ENCODE measurements at places on chromosomes 11 and 22. TPM values are rescaled to one million over a fixed set of nuclear protein-coding genes. Genes with fewer than 3 reads are reported as not detected.

The DPAGT1 gene
- 66.9 TPM for total RNA-seq

The OR5A1 gene
- not detected for total RNA-seq

The KDM4E gene
- not detected for total RNA-seq

The MMP8 gene
- total RNA-seq, result not detected

The OR4A16 gene
- total RNA-seq, result not detected

The MS4A12 gene
- not detected for total RNA-seq

- H3K36me3 ChIP-seq, result no peaks in the 10 kb centered on the region
- DNase-seq, result peak; percentile 5
- no peaks in the 10 kb centered on the region for H3K27me3 ChIP-seq
- H3K4me1 ChIP-seq, result no peaks in the 10 kb centered on the region
These were observed 33.0 kb upstream of the TH start for GRCh38 chr11:2204361-2205213.

DNA sequence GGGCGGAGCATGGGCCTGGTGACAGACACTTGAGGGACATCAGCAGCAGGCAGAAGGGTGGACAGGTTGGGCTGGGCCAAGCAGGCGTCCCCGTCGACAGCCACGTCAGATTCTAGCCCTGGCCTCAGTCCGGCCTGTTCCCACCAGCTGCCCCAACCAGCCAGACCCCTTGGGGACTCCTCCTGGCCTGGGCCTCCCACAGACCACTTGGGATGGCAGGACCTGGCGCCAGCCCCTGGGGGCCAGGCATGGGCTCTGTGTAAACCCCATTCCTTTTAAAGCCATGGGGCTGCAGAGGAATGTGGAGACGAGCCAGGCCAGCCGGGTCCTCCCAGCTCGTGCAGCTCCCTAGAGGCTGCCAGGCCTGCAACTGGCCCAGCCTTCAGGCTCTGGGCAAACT, 4.7 kb upstream of the SUSD2 start:
- DNase-seq, result no peak
- H3K4me3 ChIP-seq, result no peak overlapping the region
- peaks cover 9% of the 10 kb centered on the region for H3K36me3 ChIP-seq
- H3K4me1 ChIP-seq, result no peaks in the 10 kb centered on the region

DNA sequence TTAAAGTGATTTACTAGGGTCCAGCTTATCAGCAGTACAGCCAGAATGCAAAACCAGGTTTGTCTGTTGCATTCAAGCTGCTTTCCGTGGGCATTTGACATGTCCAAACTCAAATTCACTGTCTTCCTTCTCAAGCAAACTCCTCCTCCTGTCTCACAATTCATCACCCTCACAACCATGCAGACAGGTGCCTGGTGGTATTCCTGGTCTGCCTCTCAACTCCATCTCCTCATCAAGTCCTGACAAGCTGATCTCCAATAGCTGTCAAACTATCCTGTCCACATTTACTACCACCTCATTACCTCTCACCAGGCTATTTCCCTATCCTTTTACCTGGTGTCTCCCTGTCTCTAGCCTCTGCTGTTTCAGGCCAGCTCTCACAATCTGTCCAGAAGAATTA, 49.1 kb upstream of the LYVE1 start:
- H3K27me3 ChIP-seq, result peaks cover 5% of the 10 kb centered on the region
- H3K36me3 ChIP-seq, result no peaks in the 10 kb centered on the region
- no peaks in the 10 kb centered on the region for H3K4me1 ChIP-seq
- no peak overlapping the region for H3K27ac ChIP-seq

DNA sequence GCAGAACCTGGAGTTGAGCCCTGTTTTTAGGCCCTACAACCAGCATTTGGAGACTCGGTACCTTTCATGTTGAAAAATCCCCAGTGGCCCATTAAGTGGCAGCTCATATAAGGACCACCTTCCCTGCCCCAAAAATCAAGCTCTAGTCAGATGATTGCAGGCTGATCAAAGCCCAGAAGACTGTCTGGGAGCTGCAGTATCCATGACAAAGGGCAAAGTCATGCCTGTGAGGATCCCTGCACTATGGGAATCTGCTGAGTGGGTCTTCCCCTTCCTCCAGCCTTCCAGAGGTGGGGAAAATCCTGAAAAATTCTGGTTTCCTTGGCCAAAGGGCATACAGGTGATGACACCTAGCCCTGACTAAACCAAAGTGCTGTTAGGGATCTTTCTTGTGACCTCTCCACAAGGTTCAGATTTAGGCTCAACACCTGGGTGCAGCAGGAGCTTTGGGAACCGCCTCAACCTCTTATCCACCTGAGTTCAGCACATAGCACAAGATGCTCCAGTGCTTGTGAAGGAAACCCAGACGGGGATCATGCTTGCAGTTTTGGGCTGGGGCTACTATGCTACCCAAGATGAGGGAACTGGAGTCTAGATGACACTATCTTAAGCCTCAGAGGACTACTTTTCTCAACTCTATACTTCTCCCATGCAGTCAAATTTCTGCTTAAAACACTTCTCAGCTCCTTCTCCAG, 1.2 kb upstream of the TRIM3 start:
- peak overlapping the region; percentile 33 for H3K4me3 ChIP-seq
- no peaks in the 10 kb centered on the region for H3K27me3 ChIP-seq
- peaks cover 21% of the 10 kb centered on the region for H3K36me3 ChIP-seq
- H3K4me1 ChIP-seq, result peaks cover 34% of the 10 kb centered on the region

DNA sequence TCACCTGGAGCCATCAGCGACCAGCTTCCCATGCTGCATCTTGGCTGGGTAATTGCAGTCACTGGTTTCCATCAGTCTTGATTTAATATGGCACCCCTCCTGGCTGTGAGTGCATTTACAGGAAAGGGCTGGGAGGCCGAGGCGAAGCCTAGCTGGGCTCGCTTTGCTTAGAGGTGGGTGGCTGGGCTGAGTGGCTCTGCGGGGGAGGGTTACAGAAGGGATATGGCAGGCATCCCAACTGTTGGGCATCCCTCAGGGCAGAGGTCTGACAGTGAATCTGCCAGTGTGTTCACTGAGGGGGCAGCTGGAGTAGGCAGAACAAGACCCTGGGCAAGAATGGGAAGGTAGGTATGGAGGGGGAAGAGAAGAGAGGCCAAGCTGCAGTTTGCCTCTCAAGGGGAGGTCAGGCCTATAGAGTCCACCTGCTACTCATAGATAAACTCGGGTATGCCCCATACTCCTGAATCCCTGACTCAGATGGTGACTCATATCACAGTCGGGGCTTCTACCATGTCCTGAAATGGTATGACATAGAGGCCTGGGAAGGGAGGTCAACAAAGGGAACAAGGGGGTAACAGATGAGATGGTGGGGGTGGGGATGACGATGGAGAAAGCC, 77.5 kb upstream of the PHOX2A start:
- H3K27me3 ChIP-seq, result no peaks in the 10 kb centered on the region
- peaks cover 6% of the 10 kb centered on the region for H3K36me3 ChIP-seq
- no peak for DNase-seq
- H3K4me3 ChIP-seq, result no peak overlapping the region
- peaks cover 10% of the 10 kb centered on the region for H3K4me1 ChIP-seq

GRCh38 chr11:36034551-36035331, 90.9 kb downstream of the LDLRAD3 start:
- no peak overlapping the region for H3K4me3 ChIP-seq
- H3K27me3 ChIP-seq, result no peaks in the 10 kb centered on the region

DNA sequence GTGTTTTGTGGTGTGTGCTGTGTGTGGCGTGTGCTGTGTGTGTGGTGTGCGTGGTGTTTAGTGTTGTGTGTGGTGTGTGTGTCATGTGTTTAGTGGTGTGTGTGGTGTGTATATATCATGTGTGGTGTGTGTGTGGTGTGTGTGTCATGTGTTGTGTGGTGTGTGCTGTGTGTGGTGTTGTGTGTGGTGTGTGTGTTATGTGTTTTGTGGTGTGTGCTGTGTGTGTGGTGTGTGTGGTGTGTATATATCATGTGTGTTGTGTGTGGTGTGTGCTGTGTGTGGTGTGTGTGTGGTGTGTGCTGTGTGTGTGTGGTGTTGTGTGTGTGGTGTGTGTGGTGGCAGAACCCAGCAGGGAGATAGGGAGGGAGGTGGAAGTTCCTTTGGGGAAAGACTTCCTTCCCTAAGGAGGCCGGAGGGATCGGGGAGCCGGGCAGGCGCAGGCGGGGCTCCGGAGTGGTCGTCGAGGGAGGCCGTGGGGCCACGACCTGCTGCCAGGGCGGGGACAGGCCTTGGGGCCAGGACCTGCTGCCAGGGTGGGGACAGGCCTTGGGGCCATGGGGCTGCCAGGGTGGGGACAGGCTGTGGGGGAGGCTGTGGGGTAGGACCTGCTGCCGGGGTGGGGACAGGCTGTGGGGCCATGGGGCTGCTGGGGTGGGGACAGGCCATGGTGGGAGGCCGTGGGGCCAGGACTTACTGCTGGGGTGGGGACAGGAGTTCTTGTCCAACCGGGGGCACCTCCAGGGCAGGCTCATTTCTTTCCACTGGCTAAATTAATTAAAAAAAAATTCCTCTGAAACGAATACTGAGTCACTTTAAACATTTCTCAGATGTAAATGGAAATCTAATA, 15.2 kb downstream of the PIM3 start:
- H3K27ac ChIP-seq, result peak overlapping the region; percentile 92
- peaks cover 35% of the 10 kb centered on the region for H3K4me1 ChIP-seq
- H3K36me3 ChIP-seq, result peaks cover 22% of the 10 kb centered on the region
- H3K4me3 ChIP-seq, result peak overlapping the region; percentile 44
- H3K27me3 ChIP-seq, result no peaks in the 10 kb centered on the region
- peak; percentile 81 for DNase-seq

- no peaks in the 10 kb centered on the region for H3K27me3 ChIP-seq
- no peak overlapping the region for H3K27ac ChIP-seq
- H3K4me3 ChIP-seq, result no peak overlapping the region
- DNase-seq, result no peak
- H3K4me1 ChIP-seq, result peaks cover 10% of the 10 kb centered on the region
- H3K36me3 ChIP-seq, result no peaks in the 10 kb centered on the region
These were observed 120.7 kb upstream of the TMEM45B start for GRCh38 chr11:129694966-129695365.

DNA sequence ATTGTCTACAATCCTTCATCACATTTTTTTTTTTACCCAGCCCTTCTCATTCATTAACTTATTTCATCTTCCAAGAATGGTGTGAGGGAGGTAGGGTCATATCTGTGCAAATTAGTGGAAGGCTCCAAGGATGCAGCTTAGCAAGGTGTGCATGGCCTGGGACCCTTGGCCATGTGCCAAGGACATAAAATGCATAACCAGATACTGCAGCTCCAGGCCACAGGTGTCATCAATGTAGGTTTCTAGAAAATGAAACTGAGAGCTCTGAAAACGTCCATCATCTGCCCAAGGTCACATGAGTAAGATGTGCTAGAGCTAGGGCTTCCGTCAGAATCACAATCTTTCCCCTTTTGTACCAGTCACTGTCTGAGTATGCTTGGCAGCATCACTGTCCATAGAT, 29.8 kb downstream of the ANKK1 start:
- DNase-seq, result no peak
- H3K4me3 ChIP-seq, result no peak overlapping the region
- no peak overlapping the region for H3K27ac ChIP-seq
- no peaks in the 10 kb centered on the region for H3K4me1 ChIP-seq

- no peak overlapping the region for H3K4me3 ChIP-seq
- no peak overlapping the region for H3K27ac ChIP-seq
- DNase-seq, result no peak
These were observed 566.2 kb downstream of the TMEM135 start for GRCh38 chr11:87603887-87604286.

- no peak for DNase-seq
- no peak overlapping the region for H3K4me3 ChIP-seq
- H3K27me3 ChIP-seq, result peaks cover 3% of the 10 kb centered on the region
- H3K27ac ChIP-seq, result no peak overlapping the region
- H3K4me1 ChIP-seq, result no peaks in the 10 kb centered on the region
These were observed 46.2 kb downstream of the BRSK2 start for GRCh38 chr11:1435820-1436467.

- H3K27me3 ChIP-seq, result no peaks in the 10 kb centered on the region
- peaks cover 2% of the 10 kb centered on the region for H3K4me1 ChIP-seq
- DNase-seq, result no peak
- no peak overlapping the region for H3K4me3 ChIP-seq
These were observed 19.7 kb upstream of the MYRF start for GRCh38 chr11:61732705-61733104.

GRCh38 chr22:43118953-43119458, 8.5 kb downstream of the BIK start:
- H3K4me1 ChIP-seq, result peaks cover 7% of the 10 kb centered on the region
- no peak overlapping the region for H3K4me3 ChIP-seq
- H3K36me3 ChIP-seq, result no peaks in the 10 kb centered on the region
- DNase-seq, result no peak
- no peaks in the 10 kb centered on the region for H3K27me3 ChIP-seq

DNA sequence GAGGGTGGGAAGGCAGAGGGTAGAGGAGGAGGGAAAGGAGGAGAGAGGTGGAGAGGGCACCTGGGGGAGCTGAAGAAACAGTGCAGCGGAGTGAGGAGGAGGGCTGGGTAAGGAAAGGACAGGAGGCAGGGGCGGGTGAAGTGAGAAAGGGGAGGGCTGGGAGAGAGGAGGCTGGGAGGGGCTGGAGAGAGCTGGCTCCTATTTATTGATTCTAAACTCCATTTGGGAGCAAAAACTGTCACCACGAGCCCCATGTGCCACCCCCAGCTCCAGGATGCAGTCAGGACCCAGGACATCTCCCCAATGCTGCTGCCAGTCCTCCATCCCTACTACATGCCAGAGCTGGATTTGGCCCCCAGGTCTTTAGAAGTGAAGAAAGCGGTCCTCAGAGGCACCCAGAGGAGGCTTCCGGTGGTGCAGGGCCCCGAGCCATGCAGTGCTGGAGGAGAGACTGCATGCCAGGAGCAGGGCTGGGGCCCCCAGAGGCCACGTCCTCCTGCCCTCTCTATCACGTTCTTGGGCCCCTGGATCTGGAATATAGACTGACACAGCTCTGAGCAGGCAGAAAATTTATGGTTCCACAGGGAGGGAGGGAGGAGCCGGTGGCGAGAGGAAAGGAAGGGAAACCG, 53.7 kb downstream of the SLC22A12 start:
- peaks cover 2% of the 10 kb centered on the region for H3K4me1 ChIP-seq
- H3K27ac ChIP-seq, result no peak overlapping the region
- H3K27me3 ChIP-seq, result peaks cover 25% of the 10 kb centered on the region
- no peak overlapping the region for H3K4me3 ChIP-seq
- no peaks in the 10 kb centered on the region for H3K36me3 ChIP-seq
- DNase-seq, result no peak

DNA sequence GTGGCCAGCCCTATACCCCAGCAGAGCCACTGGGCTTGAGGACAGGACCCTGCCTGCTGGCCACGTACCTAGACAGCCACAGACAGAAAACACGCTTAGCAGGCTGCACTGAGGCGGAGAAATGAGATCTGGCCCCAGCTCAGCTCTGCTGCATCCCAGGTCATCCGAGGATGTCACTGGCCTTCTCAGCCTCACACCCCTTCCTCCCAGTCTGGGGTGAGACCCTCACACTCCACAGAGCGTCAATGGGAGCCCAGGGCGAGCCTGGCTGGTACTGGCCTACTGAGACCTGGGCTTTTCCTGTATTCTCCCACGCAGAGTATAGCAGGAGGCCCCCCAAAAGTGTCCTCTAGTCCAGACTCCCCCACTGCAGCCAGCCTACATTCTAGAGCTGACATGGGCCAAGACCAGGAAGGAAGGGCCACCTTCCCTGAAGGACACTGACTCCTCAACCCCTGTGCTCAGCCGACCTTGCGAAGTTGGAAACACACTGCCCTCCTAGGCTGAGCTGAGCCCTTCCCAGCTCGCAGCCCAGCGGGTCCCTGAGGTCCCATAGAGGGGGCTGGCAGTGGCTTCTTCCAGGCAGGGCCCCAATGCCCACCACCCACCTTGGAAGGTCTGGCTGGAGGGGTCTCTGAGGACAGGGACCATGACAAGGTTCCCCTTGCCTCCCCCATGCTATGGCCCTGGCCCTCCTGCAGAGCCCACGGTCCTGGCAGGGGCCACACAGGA, 65.9 kb upstream of the LINC01488 start:
- no peak overlapping the region for H3K27ac ChIP-seq
- peaks cover 4% of the 10 kb centered on the region for H3K4me1 ChIP-seq
- no peak for DNase-seq
- H3K27me3 ChIP-seq, result no peaks in the 10 kb centered on the region
- no peak overlapping the region for H3K4me3 ChIP-seq

Data from activated CD4-positive, alpha-beta memory T cell treated with anti-CD3 and anti-CD28 coated beads for 36 hours (primary cell).